Mucosa of descending colon (tissue), 3 donors: ENCODE measurements at places on chromosomes 13 and 19. TPM values are rescaled to one million over a fixed set of nuclear protein-coding genes. Genes with fewer than 3 reads are reported as not detected.
A peak's percentile ranks its signal among the peaks of the same experiment; 100 is the strongest.

DNA sequence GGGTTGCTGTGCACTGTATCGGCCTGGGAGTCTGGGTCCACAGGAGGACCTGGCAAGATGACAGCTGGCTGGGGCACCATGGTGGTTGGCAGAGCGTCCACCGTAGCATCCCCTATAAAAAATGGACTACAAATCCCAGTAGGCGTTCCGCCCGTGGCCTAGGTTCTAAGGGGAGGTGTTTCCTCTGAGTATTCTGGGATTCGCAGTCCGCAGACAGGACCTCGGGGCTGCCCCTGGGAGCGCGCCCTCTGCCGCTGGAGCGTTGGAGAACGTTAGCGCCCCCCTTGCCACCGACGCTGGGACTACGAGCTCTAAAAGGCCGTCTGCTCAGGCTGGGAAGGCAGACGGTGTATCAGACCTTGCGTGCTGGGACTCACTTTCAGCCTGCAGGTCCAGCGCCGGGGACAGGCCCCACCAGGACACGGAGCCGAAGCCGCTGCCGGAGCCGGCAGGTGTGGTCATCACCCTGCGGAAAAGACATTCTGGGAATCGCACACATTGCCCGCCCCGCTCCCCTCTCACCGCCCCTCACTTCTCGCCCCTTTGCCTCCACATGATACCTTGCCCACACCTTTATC, 372 bp downstream of the DNAAF3 start:
- peak; percentile 67 for DNase-seq

- DNase-seq = no peak
Observed at GRCh38 chr13:50074843-50075242, 59.6 kb downstream of the KCNRG start.

DNA sequence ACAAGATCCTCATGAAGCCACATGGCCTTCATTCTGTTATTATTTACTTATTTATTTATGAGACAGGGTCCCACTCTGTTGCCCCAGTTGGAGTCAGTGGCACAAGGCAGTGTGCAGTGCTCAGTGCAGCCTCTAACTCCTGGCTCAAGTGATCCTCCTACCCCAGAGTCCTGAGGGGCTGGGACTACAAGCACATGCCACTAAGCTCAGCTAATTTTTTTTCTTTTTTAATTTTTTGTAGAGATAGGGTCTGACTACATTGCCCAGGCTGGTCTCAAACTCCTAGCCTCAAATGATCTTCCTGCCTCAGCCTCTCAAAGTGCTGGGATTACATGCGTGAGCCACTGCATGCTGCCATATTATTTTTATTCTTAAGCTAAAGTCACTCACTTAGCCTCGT, 241.4 kb downstream of the UQCRFS1 start:
- DNase-seq = no peak

GRCh38 chr19:29211562-29212355, 1.2 kb downstream of the UQCRFS1 start:
- no peak for DNase-seq

GRCh38 chr13:47859165-47859564, 141.9 kb downstream of the SUCLA2 start:
- DNase-seq = no peak

GRCh38 chr13:39578821-39579291, 24.1 kb downstream of the LHFPL6 start:
- DNase-seq = no peak

The DNAAF3 gene
- 0.69 TPM for total RNA-seq

DNA sequence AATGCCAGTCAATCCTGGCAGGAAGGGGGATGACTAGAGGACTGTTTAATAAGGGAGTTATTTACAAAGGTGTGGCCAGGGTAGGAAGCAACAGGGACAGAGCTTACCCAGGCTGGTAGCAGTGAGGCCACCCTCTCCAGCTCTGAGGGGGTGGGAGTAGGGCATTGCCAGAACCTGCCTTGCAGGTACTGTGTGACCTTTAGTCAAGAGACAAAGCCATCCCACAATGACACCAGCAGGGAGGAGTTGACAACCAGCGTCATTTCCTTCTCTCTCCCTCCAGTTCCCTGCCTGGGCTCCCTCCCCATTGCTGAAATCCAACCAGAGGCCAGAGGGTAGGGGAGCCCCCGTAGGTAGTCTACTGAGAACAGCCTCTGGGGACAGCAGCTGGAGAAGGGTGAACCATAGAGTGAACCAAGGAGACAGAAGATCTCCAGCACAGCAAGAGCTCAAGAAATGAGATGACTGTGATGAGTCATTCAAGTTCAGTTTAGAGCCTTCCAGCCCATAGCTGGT, 33.3 kb upstream of the SPATA13 start:
- peak; percentile 66 for DNase-seq

GRCh38 chr19:42285541-42285941, 16.4 kb upstream of the PRR19 start:
- DNase-seq = no peak

The SMIM17 gene
- 0.47 TPM for total RNA-seq

- peak; percentile 88 for DNase-seq
Observed at GRCh38 chr19:58228585-58229254, at the start of gene ZNF544. Gene ZNF544, plus strand, starts transcription at chr19:58228914. Its CDS starts 15,110 bp downstream, at chr19:58244024.

GRCh38 chr19:1672038-1672768, 19.8 kb upstream of the TCF3 start:
- DNase-seq = peak; percentile 60

GRCh38 chr19:12994701-12995595, at the start of gene NFIX:
Gene NFIX, plus strand, starts transcription at chr19:12995475. Its CDS starts 363 bp downstream, at chr19:12995838.
- DNase-seq = peak; percentile 80

GRCh38 chr19:41218615-41219507, at the start of gene AXL:
Gene AXL, plus strand, starts transcription at chr19:41219223. Its CDS starts 170 bp downstream, at chr19:41219393.
- DNase-seq = peak; percentile 69

DNA sequence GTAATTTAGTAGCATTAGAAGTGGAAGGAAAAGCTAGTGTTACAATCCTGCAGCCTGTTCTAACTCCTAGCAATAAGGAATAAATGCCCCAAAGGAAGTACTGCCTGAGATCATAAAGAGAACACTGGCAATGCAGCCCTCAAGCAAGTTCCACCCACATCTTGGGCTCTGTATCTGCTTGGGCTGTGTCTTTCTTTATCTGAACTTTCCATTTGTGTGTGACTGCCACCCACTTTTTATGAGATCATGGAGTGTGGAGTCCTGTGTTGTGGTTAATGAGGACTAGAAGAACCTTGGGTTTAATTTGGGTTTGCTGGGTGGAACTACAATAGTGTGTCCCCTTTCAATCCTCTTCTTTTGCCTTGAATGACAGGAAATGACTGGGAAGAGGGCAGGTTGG, 38.2 kb downstream of the RFXAP start:
- no peak for DNase-seq

DNA sequence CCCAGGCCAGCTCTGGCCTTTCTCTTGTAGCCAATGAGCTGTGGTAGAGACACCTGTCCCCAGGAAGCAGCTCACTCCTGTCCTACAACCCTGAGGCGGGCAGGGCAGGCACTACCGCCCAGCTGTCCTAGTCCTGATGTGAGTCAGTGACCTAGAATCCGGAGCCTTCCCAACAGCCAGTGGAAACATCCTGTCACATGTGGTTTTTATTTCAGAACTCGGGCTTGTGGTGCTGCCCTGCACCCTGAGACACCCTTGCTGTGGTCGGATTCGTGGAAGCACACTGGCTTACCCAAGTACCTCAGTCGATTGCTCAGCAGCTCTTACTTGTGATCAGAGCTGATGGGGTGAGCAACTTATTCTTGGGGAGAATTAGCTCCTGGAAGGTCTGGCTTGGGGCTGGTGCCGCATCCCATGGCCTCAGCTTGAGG, 83.6 kb upstream of the ARHGEF7 start:
- DNase-seq = no peak

The KCNJ14 gene
- total RNA-seq = 1.3 TPM

DNA sequence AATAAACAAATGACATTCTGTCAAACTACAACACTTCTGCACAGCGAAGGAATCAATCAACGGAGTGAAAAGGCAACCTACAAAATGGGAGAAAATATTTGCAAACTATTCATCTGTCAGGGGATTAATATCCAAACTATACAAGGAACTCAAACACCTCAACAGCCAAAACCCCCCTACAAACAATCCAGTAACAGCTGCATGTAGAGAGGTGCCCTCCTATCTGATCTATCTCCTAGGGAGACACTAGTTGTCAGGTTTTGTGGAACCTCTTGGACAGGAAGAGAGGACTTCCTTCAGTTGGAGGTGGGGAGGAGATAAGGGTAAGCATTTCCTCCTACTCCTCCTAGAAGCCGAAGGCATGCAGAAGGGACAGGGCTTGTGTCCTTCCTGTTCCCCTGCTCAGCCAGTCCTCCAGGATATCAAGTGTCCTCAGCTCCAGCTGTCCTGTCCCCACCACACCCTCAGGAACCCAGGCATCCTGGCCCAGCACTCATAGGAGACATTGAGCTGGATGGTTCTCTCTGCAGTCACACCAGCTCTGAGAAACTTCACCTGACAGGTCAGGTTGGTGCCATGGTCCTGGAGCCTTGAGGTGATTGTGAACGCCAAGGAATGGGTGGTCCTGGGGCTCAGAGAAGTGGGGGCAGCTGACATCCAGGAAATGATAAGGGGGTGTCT, 9.8 kb upstream of the SIGLEC8 start:
- DNase-seq = no peak

- no peak for DNase-seq
Observed at GRCh38 chr13:48249018-48249417, 16.0 kb downstream of the ITM2B start.

The PLK5 gene
- not detected for total RNA-seq

The KCNC3 gene
- total RNA-seq = 1.5 TPM

DNA sequence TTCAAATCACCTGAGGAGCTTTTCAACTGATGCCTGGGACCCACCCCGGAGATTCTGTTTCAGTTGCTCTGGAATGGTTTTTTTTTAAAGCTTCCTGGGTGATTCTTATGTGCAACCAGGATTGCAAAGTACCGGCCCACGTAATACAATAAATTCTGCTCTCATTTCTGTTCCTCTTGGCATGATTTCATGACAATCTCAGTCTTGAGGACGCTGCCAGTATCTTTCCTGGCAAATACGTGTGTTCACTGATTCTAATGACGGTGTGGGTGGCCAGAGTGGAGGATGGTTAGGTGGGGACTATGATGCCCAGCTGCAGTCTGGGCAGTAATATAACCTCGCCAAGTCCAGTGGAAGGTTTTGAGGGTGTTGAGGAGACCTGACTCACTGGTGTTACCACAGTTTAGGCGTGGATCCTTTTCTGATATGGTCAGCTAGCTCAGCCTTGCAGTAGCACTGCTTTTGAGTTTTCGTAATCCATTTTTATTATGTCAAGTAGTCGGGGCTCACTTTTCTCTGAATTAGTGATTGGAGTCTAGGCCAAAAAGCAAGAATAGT, 49.4 kb downstream of the FAM124A start:
- DNase-seq = no peak

- DNase-seq = no peak
Observed at GRCh38 chr13:110648146-110648819, 32.9 kb downstream of the NAXD start.

The APLP1 gene
- total RNA-seq = 1.6 TPM

DNA sequence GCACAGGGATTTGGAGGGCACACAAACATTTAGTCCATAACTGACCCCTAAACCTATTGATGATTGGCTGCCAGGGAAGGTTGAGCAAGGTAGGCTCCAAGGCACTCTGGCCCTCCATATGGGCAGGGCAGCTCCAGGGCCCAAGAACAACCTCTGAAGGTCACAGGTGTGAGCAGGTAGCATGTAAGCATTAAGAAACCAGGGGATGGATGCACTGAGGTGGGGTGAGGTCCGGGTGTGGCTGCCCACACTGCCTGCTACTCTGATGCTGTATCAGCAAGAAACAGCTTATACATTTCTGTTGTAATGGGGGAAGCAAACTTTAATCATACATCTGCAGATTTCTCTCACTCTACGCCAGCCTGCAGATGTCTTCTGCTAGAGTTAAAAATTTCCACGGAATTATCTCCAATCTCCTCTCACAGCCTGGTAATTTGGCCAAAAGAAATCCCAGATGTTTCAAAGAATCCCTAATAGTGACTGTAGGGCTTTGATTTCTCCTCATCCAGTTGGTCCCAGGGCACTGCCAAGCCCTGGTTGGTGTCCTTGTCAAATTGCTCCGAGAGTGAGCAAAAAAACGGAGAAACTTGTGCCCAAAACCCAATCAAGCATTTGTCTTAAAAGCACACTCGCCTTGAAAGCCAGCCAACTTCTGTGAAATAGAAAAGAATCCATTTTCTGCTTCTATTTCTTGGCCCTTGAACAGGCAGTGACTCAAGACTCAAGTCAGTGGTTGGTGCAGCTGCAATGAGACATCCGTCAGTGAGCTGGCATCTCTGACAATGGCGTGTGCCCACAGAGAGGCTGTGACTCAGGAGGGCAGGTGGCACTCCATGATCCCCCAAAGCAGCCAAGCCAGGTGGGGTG, 72.5 kb upstream of the MRI1 start:
- no peak for DNase-seq

DNA sequence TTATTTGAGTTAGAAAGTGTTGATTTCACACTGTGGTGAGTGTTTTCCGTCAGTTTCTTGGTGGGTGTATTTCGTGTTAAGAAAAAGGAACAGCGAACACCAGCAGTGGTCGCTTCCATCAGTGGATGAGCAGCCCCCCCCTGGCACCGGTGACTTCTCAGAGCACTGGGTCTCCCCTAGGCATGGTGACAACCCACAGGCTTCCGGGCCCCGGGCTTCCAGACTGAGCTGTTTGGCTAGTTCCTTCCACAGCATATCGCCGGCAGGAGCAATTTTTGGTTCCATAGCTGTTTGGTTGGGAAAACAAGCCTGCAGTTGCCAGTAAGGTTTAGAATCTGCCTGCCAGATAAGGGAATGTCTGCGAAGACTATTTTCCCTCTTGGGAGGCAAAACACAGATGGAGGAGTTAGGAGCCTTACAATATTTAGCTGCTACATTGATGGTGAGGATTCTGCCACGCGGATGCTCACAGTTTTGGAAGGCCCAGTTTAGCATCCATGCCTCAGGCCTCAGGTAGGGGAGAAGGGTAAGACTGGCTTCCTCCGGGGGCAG, 18.7 kb upstream of the ZNF536 start:
- DNase-seq = no peak

The DIAPH3 gene
- total RNA-seq = 5.7 TPM

The ZNF493 gene
- total RNA-seq = 31.7 TPM

DNA sequence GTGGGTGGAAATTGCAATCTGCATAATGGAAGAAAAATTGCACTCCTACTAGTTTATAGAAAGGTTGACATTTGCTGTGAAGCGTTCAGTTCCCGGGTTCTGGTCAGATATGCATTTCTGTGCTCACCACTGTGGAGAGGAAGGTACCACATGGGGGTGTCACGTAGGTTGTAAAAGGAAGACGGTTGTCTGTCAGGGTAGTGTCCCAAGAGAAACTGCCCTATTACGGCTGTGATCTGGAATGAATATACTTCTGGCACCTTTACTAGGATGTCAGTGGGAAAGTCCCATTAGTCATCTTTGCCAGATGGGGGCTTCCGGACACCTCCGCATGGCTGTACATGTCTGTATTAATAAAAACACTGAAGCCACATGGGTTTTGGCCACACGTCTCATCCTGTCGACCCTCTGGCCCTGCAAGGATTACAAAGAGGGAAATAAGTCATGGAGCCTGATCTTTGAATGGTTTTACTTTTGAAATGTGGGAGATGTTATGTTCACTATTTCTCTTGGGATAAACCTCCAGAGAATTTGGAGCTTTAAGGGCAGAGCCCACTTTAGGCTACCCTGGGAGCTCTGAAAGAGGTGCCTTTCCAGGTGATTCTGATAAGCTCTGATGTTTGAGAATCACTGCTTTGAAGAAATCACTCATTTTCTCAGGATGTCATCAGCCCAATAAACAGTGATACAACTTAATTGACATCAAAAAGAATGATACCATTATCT, 133.9 kb downstream of the AKAP11 start:
- no peak for DNase-seq

The ZNF441 gene
- 8.5 TPM for total RNA-seq
